NCI-H1092 treated with DMSO at 0.1 percent for 48 hours (cell line): ENCODE measurements at places on chromosomes 2 and 18.

GRCh38 chr2:168941297-168941696 lies 40.2 kb downstream of the G6PC2 start:
- DNase-seq, result no peak

DNA sequence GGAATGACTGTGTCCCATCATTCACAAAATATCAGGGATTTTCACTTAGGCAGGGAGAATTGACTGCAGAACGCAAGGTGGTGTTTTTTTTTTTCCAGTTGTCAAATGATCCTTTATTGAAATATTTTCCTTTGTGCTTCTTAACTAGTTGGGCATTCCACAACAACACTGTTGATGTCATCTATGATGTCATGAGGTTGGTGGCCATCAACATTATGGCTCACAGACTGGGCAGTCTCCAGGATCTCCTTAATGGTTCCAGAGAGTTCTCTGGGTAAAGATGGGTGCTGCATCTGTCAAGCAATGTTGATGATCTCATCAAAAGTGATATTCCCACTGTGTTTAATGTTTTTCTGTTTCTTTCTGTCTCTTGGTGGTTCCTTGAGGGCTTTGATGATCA lies 31.8 kb upstream of the PLEKHM3 start:
- no peak for DNase-seq

GRCh38 chr2:29238497-29238896 lies 123.3 kb downstream of the CLIP4 start:
- DNase-seq, result peak; percentile 0

DNA sequence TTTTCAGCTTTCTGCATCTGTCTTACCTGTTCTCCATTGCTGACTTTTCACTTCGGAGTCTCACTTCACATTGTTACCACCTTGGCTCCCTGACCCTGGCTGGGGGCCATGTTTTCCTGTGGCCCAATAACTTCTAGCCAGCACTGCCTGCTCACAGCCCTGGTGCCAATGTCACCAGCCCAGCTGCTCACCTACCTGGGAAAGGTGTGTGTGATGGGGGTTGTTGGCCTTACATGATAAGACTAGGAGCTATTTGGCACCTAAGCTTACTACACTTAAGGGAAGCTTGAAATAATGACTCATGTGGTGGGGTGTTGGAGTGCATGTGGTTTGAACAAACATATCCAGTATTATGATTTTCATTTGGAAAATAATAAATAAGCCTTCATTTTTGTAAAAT lies 37.5 kb upstream of the PGAP1 start:
- DNase-seq, result no peak

GRCh38 chr2:218128781-218129457 lies 3.1 kb downstream of the CXCR2 start:
- no peak for DNase-seq

GRCh38 chr2:223467196-223467595 lies 135.0 kb downstream of the SCG2 start:
- no peak for DNase-seq

GRCh38 chr2:3730646-3731045 lies 27.3 kb downstream of the DCDC2C start:
- DNase-seq, result no peak

DNA sequence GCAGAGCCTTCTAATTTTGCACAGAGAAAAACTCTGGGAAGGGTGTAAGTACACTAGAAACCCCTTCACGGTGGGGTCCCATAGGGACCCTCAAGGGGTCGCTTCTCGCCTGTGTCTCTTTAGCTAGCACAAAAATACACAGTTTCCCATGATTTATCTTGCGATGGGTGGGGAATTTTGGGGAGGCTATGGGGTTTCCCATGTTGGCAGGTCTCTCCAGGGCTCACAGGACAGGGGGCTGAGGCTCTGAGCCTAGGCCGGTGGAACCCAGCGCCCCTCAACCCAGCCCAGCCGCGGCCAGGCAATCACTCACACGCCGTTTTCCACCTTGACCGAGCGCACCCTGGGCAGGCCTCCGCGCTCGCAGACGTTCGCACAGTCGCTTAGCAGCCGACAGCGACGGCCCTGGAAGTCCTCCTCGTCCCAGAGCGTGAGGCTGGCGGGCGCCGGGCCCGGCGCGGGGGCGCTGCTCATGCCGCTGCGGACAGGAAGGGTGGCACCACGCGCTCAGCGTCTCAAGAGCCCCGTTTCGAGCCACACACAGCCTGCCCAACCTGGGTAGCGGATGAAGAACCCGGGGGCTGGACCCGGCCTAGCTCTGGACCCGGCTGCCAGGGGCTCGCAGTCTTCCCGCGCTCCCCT lies 398 bp downstream of the CRYBA2 start:
- peak; percentile 53 for DNase-seq

- no peak for DNase-seq
Measured at GRCh38 chr2:152430876-152431275, 95.9 kb downstream of the FMNL2 start.

- no peak for DNase-seq
Measured at GRCh38 chr2:21372654-21373053, 248.9 kb downstream of the TDRD15 start.

DNA sequence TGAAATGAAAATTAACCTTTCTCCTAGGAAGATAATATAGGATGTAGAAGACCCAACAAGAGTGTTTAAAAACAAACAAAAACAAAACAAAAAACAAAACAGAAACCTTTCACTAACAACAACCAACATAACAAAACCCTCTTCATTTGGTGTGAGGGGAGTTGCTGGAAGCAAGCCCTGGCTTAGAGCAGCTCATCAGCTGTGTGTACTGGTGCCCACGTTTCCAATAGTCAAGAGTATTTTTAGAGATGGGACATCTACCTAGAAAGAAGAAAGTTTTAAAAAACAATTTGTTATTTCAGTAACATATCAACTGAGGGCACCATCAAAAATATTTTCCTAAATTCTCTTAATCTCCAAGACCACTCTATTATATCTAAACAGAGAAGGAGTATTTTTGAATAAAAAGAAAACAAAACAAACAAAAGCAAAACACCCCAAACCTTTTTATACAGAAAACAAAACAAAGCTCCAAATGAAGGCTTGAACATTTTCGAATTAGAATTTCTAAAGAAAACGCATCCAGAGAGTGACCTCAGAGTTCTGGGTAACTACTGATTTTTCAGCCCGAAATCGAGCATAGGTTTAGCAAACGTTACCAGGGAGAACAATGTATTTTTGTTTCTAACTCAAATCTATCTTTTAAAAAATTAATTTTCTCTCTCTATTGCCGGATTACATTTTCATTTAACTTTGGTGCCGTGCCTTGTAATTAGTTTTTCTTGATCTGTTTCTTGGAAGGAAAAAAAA lies 134.6 kb downstream of the INSIG2 start:
- no peak for DNase-seq

DNA sequence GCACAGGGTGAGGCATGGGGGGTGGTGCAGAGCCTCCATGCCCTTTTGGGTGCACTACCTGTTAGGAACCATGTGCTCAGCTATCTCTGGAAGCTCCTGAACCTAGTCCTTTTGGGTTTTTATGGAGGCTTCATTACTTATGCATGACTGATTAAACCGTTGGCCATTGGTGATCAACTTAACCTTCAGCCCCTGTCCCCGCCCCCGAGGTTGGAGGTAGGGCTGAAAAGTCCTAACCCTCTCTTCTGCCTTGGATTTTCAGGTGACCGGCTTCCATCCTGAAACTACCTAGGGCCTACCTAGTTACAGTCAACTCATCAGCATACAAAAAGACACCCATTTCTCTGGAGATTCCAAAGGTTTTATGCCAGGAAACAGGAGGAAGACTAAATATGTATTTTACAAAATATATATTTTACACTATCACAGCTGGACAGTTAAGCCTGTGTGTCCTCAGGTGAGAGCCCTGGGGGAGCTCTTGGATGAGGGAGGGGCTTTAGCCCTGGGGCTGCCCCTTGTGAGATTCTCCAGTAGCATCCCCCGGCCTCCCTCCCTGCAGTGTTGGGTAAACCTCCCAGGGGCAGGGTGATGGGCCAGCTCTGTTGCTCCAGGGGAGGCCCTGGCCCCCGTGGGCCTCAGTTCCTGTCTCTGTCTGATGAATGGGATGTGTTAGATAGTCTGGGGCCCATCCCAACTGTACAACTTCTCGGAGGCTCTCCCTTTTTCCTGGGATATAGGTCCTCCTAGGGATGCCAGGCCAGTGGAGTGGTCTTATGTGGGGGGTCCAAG lies 24.1 kb downstream of the GLI2 start:
- DNase-seq, result no peak

DNA sequence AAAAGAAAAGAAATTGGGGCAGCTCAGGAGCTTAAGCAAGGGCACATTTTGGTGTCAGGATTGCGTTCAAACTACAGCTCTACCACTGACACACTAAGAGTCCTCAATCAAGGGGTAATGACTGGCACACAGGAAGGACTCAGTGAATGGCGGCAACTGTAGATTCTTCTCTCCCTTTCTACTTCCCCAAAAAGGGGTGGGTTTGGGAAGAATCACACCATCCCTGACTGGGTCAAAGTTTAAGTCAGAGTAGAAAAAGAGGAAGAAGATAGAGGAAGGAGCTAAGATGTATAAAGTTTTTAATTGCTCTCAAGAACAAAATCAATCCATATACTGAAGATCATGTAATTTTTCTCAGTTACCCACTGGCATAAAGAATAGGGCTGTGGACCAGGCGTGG lies 2.6 kb downstream of the NLRC4 start:
- no peak for DNase-seq
